Smooth muscle cell of the coronary artery (primary cell): ENCODE measurements at places on chromosomes 6 and 20. TPM values are rescaled to one million over a fixed set of nuclear protein-coding genes. Genes with fewer than 3 reads are reported as not detected.

The FOXS1 gene
- total RNA-seq = 0.35 and 26.9 TPM in 2 replicates

The FBXO30 gene
- 10.5 and 15.4 TPM in 2 replicates for total RNA-seq

The AVP gene
- not detected in 2 replicates for total RNA-seq

The ZNF831 gene
- total RNA-seq = not detected in 2 replicates

The TFAP2A gene
- total RNA-seq = 0.23 and 1.1 TPM in 2 replicates

The RHAG gene
- not detected in 2 replicates for total RNA-seq

The HLA-F gene
- 10.2 and 19.8 TPM in 2 replicates for total RNA-seq

The SLC22A23 gene
- total RNA-seq = 3.4 and 25.2 TPM in 2 replicates

The RUNX2 gene
- 0.70 and 2.1 TPM in 2 replicates for total RNA-seq

The CAPN11 gene
- not detected in 2 replicates for total RNA-seq

The ERVFRD-1 gene
- not detected in 2 replicates for total RNA-seq

The SIRPD gene
- total RNA-seq = not detected in 2 replicates

The CCN6 gene
- total RNA-seq = not detected in 2 replicates

The ACTL10 gene
- total RNA-seq = 1.5 and 2.8 TPM in 2 replicates

The UCKL1 gene
- total RNA-seq = 20.6 and 21.0 TPM in 2 replicates

The RAD21L1 gene
- total RNA-seq = not detected in 2 replicates

The EEF1A2 gene
- total RNA-seq = 0.47 and 2.5 TPM in 2 replicates

The EYS gene
- total RNA-seq = under 0.01 TPM in 1 of 2 replicates, not detected in the other

The BMP6 gene
- 0.82 and 173 TPM in 2 replicates for total RNA-seq

The SLPI gene
- not detected in 2 replicates for total RNA-seq

The SPEF1 gene
- 0.08 and 0.12 TPM in 2 replicates for total RNA-seq

The VNN1 gene
- under 0.01 and 0.12 TPM in 2 replicates for total RNA-seq

The HTR1E gene
- not detected in 2 replicates for total RNA-seq

The C6orf163 gene
- total RNA-seq = 0.83 and 0.94 TPM in 2 replicates

The BHLHE23 gene
- not detected in 2 replicates for total RNA-seq

The OTOR gene
- total RNA-seq = not detected in 2 replicates

The FGD2 gene
- total RNA-seq = not detected in 2 replicates

The APOM gene
- total RNA-seq = 0.70 and 1.5 TPM in 2 replicates

The EMILIN3 gene
- total RNA-seq = under 0.01 TPM in 1 of 2 replicates, not detected in the other

The C20orf202 gene
- not detected in 2 replicates for total RNA-seq

The SIRPA gene
- total RNA-seq = 6.0 and 8.2 TPM in 2 replicates

The TFAP2D gene
- total RNA-seq = 0.98 TPM in 1 of 2 replicates, not detected in the other

The SLC12A5 gene
- total RNA-seq = under 0.01 TPM in 1 of 2 replicates, not detected in the other

The RFX6 gene
- not detected in 2 replicates for total RNA-seq

The TRIM10 gene
- total RNA-seq = not detected in 2 replicates

The KCNG1 gene
- total RNA-seq = 4.1 and 6.8 TPM in 2 replicates

The GNAS-AS1 gene
- total RNA-seq = 0.35 and 1.1 TPM in 2 replicates

The HDGFL1 gene
- not detected in 2 replicates for total RNA-seq

The SAMD5 gene
- total RNA-seq = 0.08 and 0.12 TPM in 2 replicates

The POU5F1 gene
- not detected in 2 replicates for total RNA-seq
